ENCODE measurements at places on chromosomes 12 and 14. TPM values are rescaled to one million over a fixed set of nuclear protein-coding genes. Genes with fewer than 3 reads are reported as not detected.

RNASE11 gene
- total RNA-seq, result not detected

PTPN6 gene
- 15.4 TPM for total RNA-seq

SLC10A1 gene
- total RNA-seq, result not detected

C12orf75 gene
- 29.4 TPM for total RNA-seq

CEP128 gene
- total RNA-seq, result 1.8 TPM

MANSC4 gene
- total RNA-seq, result not detected

TMPRSS12 gene
- not detected for total RNA-seq

RPL36AL gene
- 72.4 TPM for total RNA-seq

BCL2L14 gene
- total RNA-seq, result 18.7 TPM

CHGA gene
- 86.7 TPM for total RNA-seq

TC2N gene
- total RNA-seq, result 106 TPM

SPIC gene
- not detected for total RNA-seq

LRP1-AS gene
- not detected for total RNA-seq

SSTR1 gene
- total RNA-seq, result 15.6 TPM

OVCH1 gene
- not detected for total RNA-seq

LRR1 gene
- 14.7 TPM for total RNA-seq

ARHGAP9 gene
- total RNA-seq, result not detected

VRTN gene
- total RNA-seq, result not detected

PRKD1 gene
- total RNA-seq, result 26.6 TPM

PTHLH gene
- not detected for total RNA-seq

RAB15 gene
- 20.3 TPM for total RNA-seq
